ENCODE measurements at places on chromosomes 7 and 10.

GRCh38 chr10:48497780-48498770 lies 106.8 kb downstream of the ARHGAP22 start:
- no peak for DNase-seq

- no peak for DNase-seq
Measured at GRCh38 chr10:93757801-93758507, at the start of gene LGI1. Gene LGI1, plus strand, starts transcription at chr10:93757936. Its CDS starts 209 bp downstream, at chr10:93758145.

DNA sequence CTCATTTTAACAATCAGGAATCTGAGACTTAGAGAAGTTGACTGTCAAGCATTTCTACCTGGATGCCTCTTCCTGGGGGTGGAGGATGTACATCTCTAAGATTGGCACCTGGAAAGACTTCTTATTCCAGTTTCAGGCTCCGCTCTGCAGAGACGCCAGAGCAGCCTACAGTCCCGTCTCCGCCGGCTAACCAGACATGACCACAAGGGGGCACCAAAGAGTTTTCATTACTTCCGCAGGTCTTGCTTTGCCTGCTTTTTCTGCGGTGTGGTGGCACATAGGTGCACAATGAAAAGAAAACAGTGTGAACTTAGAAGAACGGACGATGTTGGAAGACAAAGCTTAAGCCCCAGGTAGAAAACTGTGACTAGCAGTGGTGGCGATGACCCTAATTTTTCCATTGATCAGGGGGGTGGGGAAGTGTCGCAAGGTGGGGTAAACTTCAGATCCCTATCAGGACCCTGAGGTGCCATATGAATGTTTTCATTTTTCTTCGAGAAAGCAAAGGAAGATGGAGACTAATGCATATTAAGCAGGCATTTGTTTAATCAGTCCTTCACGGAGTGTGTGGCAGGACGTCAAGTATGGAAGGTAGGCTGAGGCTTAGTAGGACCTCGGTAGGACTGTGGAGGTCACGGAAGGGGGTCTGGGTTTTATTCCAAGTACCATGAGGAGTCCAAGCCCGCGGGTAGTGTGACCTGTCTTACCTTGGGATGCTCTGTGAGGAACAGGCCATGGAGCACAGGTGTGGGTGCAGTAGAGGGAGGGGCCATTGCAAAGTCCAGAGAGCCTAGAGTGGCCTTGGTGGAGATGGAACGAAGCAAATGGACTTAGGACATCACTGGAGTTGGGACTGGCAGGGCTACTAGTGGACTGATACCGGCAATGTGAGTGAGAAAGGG lies 60.1 kb upstream of the SORCS3 start:
- peak; percentile 29 for DNase-seq

DNA sequence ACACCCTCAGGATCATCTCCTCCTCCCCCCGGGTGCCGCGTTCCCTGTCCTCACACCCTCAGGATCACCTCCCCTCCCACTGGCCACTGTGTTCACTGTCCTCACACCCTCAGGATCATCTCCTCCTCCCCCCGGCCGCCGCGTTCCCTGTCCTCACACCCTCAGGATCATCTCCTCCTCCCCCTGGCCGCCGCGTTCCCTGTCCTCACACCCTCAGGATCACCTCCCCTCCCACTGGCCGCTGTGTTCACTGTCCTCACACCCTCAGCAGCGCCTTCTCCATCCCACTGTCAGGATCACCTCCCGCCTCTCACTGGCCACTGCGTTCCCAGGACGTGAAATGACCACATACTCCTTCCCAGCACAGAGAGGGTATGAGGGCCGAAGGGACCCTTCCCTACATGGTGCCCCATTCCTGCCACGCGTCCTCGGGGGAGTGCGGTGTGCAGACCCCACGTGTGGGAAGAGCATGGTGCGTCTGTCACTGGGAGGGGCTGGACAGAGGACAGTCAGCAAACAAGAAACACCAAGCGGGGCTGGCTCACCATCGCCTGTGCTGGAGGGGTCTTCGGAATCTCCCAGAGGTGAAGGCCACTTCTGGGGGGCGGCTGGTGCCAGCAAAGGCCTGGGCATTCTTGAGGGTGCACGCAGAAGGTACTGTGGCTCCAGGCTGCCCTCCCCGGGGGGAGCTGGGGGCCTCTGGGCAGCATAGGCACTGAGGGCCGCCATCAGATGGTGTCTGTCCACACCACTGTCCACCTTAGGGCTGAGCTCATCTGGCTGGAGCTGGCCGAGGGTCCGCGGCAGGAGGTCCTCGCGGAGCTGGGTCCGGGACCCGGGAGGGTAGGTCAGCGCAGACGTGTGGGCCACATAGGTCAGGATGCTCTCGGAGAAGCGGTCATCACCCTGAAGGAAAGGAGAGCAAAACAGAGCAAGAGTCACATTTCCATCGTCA lies 421.0 kb downstream of the PTPRN2 start:
- no peak for DNase-seq

GRCh38 chr10:13950543-13950939 lies 363.8 kb downstream of the PRPF18 start:
- no peak for DNase-seq

- DNase-seq: peak; percentile 88
Measured at GRCh38 chr7:1928645-1929348, 258.7 kb downstream of the ELFN1 start.

GRCh38 chr10:813286-813685 lies 118.2 kb downstream of the LARP4B start:
- DNase-seq: no peak

DNA sequence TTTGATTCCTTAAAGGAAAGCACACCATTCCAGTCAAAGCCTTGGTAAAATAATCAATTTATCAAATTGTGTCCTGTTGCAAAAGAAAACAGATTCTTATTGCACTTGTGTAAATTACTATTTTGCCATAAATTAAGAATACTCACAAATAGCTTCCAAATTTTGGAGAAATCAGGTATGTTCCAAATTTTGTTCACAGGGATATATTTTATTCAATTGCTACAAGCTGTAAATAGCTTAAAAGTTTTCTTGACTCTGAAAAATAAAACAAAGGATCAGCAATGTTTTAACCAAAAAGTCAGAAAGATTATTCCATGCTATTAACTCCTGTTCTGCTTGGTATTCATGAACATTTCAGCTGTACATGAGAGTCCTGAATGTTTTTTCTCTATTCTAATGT lies 47.4 kb upstream of the CHST3 start:
- DNase-seq: no peak

- DNase-seq: no peak
Measured at GRCh38 chr7:44685723-44686122, 62.9 kb upstream of the ZMIZ2 start.

DNA sequence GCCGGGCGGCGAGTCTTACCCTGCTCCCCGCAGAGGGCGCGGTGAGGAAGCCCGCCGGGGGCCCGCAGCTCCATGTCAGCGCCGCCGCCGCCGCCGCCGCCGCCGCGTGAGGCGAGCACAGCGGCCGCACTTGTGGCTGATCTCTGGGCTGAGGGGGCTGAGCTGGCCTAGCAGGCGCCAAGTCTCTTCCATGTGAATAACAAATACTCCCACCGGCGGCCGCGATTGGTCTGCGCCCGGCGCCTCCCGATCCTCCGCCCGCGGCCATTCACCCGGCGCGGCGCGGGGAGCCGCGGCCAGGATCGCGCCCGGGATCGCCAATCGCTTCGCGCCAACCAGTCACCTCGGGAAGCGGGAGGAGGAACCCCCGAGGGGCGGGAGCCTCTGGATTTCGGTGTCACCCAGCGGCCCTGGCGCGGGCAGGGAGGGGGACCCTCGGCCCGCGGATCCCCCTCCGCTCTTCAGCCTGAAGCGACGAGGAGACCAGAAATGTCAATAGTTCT lies at the start of gene GRM8:
Gene GRM8 (minus strand): TSS at position 164 of the 503 bp plus-strand sequence.
- DNase-seq: peak; percentile 79

- no peak for DNase-seq
Measured at GRCh38 chr10:73915206-73915851, 4.4 kb downstream of the PLAU start.

DNA sequence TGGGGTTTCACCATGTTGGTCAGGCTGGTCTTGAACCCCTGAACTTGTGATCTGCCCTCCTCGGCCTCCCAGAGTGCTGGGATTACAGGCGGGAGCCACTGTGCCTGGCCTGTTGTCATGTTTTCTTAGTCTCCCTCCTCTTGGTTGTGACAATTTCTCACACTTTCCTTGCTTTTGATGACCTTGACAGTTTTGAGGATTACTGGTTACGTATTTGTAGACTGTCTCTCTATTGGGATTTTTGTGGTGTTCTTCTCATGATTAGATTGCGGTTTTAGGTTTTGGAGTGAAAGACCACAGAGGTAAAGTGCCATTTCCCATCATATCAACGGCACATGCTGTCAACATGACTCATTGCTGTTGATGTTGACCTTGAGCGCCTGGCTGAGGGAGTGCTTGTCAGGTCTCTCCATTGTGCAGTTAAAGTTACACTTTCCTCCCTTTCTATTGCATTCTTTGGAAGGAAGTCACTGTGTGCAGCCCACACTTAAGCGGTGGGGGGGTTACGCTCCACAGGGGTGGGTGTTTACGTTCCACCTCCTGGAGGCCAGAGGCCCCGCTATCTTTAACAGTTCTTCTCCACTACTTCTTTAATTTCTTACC lies 10.8 kb downstream of the NEURL1 start:
- DNase-seq: no peak

GRCh38 chr10:63720072-63720537 lies 198.9 kb downstream of the REEP3 start:
- DNase-seq: peak; percentile 71

DNA sequence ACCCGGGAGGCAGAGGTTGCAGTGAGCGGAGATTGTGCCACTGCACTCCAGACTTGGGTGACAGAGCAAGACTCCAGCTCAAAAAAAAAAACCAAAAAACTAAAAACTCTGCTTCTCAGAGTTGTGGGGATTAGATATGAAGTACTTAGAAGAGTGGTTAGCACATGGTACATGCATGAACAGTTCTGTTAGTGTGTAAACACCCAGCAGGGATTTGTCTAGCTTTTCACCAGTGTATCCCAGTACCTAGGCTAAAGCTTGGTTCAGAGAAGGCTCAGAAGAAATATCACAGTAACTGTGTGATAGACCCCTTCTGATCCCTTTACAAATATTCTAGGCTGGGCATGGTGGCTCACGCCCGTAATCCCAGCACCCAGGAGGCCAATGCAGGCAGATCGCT lies 9.5 kb downstream of the PPIA start:
- DNase-seq: no peak

DNA sequence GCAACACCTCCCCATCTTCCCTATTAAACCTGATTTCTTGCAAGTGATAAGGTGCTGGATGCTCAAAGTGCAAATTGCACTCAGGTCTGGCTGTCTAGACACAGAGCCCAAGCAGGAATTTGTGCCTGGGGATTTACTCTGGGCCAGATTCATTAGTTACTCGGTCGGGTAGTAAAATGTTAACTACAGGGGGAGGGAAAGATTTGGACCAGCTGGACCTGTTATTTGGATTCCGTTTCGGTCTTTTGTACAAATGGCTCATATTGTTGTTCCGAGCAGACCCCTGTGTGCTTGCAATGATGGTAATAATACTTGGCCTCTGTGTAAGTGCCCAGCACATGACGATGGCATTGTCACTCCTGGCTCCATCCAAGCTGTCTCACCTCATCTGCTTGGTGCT lies 609.6 kb downstream of the KCNMA1 start:
- no peak for DNase-seq

DNA sequence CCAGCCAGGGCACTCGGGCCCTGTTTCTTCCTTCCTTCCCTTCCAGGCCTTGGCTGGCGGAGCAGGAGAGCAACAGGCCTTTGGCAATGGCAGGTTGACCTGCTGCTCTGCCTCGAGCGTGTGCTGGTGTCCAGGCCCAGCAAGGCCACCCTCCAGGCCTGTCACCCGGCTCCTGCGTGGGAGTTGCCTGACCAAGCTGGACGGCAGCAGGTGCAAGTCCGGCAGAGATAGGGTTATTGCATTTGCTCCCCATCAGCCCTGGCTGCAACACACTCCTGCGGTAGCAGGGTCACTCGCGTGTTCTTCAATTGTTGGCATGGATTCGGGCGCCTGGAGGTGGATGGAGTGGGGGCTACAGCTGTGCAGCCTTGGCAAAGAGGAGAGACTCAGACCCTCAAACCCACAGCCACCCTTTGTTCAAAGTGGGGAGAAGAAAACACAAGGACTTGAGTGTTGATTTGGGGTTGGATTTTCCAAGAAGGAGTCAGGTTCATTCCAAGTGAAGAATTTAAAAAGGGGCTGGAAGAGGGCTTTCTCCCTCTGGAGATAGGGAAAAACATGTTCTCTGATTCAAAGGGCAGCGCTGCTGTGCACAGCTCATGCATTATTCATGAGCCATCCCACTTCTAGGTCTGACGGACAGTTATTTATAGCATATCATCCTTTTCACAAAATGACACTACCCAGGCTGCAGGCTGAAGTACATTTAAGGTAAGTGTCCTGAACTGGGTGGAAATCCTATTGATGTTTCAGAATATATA lies 64.2 kb upstream of the PITRM1 start:
- no peak for DNase-seq

DNA sequence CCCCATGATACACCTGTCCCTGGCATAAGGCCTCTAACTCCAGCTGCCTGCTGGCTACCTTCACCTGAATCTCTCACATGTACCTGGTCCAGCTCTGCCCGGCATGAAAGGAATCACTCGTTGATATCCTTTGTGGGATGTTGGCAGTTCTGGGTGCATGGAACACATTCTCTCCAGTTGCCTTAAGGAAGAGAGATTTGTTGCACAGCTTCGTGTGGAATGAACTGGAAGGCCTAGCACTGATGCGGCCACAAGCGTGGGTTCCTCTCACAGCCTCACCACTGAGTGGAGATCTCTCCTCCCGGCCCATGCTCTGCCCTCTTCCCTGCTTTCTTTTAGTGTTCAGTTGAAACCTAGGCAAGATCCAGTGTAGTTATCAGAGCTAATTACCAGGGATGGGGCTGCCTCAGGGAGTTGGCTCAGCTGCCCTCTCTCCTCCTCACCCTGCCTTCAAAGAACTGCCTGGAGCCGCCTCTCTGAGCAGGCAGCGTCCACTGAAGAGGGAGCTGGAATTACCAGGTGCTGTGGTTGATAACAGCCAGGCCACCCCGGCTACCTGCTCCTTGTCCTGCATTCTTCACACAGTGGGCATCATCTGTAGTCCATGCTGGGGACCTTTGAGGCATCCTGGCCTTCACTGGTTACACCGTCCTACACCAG lies 194.3 kb downstream of the CCDC3 start:
- no peak for DNase-seq

GRCh38 chr10:9911488-9911887 lies 1106.2 kb upstream of the CELF2 start:
- no peak for DNase-seq

GRCh38 chr7:30422922-30423321 lies 55.7 kb downstream of the NOD1 start:
- no peak for DNase-seq

DNA sequence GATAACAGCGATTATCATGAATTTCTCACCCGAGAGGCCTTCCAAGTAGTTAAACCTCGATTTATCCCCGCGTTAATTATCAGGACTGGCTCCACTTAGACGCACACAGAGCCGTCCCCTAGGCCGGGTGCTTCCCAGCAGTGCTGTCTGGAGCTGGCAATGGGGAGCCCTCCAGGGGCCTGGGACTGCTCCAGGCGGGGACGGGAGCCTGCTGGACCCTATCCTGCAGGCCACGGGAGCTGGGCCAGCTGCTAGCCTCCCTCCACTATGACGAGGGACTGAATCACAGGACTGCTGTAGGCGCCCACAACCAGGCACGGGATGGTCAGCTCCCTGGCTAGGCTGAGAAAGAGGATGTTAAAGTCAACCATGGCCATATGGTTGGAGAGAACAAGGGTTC lies 229.1 kb downstream of the ELFN1 start:
- DNase-seq: no peak

- no peak for DNase-seq
Measured at GRCh38 chr10:124963866-124964720, 22.2 kb downstream of the ZRANB1 start.
